ENCODE measurements at places on chromosomes 4 and X.

- no peak for DNase-seq
Observed at GRCh38 chrX:50697691-50698090, 116.3 kb downstream of the SHROOM4 start.

DNA sequence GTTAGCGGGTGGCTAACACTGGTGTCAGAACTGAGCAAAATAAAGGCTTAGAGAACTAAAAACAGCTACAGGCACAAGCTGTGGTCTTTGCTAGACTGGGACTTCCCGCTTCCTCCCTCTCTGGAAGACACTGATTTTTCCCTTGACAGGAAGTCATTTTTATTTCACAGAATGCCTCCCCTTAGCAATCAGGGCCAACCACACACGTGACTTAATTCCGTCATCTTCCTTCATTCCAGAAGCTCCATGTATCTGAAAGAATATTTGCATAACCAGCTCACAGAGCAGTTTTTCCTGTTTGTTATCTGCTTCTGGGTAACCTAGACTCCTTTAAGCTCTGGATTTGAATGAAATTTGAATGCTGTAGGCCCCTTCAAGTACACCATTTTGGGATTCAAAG, 327.5 kb upstream of the FRG1 start:
- DNase-seq, result no peak

GRCh38 chr4:113502476-113502875, 259.1 kb downstream of the CAMK2D start:
- DNase-seq, result no peak

DNA sequence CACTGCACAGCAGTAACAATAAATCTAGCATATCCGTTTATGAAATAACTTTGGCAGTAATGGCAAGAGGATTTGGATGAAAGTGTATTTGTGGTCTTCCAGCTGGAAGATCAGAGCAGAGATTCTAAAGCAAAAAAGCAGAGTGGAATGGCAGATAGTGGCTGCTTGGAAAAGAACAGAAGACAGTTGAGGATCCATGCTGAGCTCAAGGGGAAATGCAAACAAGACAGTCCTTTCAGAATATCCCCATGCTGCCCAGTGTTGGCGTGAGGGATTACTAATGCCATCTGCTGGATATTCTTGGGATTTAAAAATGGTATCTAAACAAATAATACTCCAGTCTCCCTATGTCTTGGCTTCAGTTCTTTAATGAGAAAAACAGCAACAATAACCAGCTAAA, 629.1 kb upstream of the ATOH1 start:
- DNase-seq, result no peak

DNA sequence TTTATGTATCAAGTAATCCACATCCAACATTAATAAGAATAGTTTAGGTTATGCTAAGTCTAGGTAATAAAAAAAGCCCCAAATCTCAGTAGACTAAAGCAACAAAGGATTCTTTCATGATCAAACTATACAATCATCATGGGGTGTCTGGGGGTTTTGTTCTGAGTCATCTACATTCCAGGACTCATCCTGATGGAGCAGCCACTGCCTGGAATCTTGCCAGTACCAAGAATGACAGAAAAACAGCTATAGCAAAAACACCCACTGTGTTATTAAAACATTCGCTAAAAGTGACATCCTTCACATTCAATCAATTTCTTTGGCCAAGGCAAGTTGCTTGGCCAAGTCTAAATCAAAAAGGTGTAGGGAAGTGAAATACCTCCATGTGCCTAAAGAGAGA, 3.9 kb upstream of the ARHGEF38 start:
- no peak for DNase-seq

DNA sequence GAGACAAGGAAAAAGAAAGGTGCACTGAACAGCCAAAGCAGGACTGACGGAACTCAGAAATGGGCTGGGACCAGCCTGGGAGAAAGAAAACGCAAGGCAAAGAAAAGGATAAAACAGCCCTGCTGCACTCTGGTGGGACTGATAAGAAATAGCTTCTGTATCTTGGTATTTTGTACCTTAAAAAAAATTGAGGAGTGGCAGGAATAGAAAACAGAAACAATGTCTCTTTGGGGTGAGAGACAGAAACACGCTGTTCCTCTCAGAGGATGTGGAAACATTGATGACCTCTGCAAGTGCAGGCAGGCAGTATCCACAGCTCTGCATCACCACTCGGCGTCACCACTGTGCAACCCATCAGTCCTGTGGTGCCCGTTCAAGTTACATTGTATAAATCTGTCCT, 152.5 kb upstream of the SPRY1 start:
- DNase-seq, result no peak

DNA sequence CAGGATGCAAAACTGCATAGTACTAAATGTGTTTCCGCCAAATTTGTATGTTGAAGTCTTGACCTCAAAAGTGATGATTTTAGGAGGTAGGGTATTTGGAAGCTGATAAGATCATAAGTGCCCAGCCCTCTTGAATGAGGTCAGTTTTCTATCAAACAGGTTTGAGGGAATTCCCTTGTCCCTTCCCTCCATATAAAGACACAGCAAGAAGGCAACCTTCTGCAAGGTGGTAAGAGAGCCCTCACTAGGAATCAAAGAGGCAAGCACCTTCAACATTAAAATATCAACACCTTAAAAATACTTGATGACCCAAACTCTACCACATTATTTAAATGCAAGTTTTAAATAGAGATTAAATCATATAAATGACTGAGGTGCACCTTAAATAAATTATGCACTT, 288.6 kb downstream of the EPHA5 start:
- DNase-seq, result no peak

DNA sequence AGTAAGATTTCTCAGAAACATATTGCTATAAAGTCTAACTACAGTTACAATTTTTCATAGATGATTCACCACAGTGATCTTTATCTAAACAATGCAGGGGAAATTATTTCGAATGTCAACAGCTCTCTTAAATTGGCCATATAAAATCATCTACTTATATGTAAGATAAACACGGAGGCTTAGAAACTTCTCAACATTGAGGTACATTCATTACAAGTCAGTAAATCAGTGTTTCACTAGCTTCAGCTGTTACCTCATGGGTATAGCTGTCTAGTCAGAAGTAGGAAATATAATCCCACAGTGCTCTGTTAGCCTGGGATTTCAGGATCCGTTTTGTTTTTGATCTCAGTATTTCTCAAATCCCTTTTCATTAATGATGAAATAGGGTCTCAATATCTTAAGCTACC, 43.2 kb downstream of the PCDH7 start:
- no peak for DNase-seq

- no peak for DNase-seq
Observed at GRCh38 chr4:65450899-65451298, 219.4 kb downstream of the EPHA5 start.

GRCh38 chr4:84841435-84841834, 125.1 kb downstream of the WDFY3 start:
- DNase-seq, result no peak

DNA sequence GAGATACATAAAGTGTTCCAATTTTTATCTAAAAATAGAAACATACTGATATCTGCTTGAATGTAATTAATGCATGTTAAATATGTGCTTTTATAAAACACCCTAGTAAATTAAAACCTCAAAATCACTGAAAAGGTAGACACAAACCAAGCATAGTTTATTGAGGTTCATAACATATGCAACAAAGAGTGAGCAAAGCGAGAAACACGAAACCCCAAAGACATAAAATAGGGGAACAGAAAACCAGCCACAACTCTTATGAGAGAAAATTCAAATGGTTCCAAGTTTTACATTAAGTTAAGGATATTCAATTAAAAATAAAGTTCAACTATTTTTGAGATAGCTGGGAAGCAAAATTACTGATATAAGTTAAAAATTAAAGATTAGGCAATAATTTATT, 336.4 kb upstream of the AGA start:
- DNase-seq, result no peak

- DNase-seq, result no peak
Observed at GRCh38 chr4:45741897-45742296, 382.0 kb downstream of the GABRG1 start.

- no peak for DNase-seq
Observed at GRCh38 chrX:103773445-103773844, 3.2 kb upstream of the PLP1 start.

DNA sequence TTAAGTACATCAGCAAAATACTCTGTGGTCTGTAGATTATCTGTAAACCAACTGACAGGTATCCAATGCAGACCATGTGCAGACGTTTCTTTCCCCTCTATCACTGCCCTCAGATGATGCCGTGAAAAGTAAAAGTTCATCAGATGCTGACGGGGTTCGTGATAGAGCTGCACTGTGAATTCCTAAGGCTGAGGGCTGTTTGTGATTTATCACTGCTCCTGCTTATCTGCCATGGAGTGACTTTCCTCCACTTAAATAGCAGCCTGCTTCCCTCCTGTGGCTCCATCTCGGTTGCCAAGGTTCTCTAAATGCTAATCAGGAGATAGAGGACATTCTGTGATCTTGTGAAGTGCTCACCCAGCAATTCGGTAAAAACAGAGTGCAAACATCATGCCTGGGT, 89.3 kb upstream of the SRD5A3 start:
- no peak for DNase-seq

DNA sequence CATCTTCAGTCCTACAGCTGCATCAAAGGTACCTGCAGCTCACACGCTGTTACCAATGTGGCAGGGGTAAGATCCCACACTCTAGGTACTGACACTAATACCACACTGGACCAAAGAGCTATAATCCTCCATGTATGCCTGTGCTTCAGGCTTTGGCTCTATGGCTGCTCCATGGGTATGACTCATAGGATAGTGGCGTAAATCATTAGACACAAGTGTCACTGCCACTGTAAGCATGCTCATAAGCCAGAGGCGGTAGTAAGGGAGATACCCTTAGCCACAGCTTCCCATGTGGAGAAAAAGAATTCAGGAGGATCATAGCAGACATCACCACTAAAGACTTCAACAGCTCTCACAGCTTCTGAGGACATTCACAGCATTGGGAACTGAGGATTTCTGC, 287.5 kb downstream of the ACTRT1 start:
- no peak for DNase-seq

DNA sequence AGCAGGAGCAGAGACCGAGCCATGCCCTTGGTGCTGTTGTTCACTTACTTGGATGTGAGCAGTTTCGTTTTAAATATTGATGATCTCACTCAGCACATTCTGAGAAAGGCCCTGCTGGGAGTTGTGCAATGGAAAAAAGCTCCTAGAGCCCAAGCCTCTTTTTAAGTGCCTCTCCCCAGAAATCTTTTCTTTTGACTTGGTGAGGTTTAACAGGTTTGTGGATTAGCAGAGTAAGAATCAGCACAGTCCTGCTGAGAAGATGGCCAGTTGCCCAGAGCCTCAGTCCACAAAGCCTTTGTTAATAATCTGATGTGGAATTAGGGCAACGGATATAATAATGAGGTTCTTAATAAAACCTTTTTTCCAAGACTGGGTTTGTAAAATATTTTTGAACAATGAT, 157.5 kb upstream of the ATP6AP2 start:
- no peak for DNase-seq

GRCh38 chrX:87706134-87706533, 188.5 kb downstream of the KLHL4 start:
- DNase-seq, result no peak

DNA sequence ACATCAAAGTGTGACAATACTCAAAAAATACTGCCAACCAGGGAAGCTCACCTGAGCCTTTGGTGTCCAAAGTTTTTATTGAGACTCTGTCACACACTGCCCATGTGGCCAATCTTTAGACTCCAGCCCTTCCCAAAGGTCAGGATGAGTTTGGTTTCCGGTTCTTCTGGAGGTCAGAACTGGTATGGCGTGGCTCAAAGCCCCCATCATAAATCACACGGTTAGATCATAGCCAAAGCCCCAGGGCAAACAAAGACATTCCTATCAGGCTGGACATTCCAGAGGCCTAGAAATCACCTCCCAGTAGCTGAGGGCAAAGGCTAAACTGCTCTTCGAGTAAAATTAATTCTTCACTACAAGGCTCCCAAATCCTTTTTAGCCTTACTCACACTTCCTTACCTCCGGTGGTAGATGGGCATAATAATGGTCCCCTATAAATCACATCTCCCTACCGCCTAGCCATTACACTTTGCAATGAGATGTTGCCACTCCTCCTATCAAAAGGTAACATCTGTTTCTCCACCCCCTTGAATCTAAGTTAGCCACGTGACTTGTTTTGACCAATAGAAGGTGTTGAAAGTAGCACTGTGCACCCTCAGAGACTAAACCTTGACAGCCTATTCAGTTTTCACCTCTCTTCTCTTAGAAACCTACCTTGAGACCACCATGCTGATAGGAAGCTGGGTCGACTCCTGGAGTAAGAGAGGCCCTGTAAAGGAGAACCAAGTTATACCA, 137.8 kb upstream of the DUSP21 start:
- no peak for DNase-seq

DNA sequence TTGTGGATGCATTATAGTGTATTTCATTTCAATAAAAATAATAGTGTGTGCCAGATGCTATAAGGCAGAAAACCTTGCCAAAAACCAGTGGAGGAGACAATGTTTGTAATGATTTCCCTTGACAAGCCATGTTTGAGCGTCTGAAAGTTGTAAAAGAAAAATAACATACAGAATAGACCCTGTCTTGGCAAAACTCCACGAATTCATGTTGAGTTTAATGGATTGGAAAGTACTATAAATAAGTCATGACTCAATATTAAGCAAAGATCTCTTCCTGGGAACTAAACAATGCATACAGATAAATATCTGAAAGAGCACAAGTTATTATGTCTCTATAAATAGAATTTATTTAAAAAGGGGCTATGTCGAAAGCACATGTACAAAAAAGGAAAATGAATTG, 543.5 kb downstream of the GABRG1 start:
- no peak for DNase-seq

- no peak for DNase-seq
Observed at GRCh38 chr4:142016031-142016430, 379.6 kb downstream of the IL15 start.

DNA sequence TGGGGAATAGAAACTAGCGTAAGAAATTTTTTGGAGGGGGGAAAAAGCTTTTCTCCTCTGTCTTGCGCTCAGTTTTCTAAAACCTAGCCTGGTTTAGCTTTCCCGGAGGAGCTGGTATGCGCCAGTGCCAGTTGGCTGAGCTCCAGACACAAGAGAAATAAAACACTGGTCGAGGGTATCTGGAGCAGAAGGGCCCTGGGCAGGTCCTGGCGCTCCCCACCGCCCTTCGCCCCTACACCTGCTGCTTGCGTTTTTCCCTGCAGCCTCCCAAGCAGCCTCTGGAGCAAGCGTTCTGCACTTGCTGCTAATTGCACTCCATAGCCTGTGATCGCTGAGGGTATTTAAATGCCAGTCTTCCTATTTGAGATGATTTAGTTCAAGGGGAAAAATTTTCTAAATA, 816 bp downstream of the EREG start:
- no peak for DNase-seq

GRCh38 chr4:22988526-22988925, 295.8 kb downstream of the GBA3 start:
- no peak for DNase-seq

DNA sequence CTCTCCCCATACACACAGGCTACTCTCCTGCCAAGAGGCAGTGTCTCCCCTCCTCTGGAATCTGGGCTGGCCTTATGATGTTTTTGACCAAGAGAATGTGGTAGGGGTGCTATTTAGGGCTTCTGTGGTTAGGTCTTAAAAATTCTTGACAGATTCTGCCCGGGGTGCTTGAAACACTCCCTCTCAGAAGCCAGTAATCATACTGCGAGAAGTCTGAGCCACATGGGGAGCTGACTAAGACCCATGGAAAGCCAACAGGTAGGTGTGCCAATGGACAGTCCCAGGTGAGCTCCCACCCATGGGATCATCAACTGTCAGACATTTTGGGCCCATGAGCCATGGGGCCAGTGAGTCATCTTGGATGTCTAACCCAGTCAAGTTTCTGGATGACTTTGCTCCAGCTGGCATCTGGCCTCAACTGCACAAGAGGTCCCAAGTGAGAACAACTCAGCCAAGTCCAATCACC, 315.7 kb downstream of the FBXW7 start:
- DNase-seq, result no peak

GRCh38 chr4:105637408-105638176, 70.9 kb downstream of the INTS12 start:
- no peak for DNase-seq
